NCI-H2081 (cell line): ENCODE measurements at places on chromosomes 16 and 17.

DNA sequence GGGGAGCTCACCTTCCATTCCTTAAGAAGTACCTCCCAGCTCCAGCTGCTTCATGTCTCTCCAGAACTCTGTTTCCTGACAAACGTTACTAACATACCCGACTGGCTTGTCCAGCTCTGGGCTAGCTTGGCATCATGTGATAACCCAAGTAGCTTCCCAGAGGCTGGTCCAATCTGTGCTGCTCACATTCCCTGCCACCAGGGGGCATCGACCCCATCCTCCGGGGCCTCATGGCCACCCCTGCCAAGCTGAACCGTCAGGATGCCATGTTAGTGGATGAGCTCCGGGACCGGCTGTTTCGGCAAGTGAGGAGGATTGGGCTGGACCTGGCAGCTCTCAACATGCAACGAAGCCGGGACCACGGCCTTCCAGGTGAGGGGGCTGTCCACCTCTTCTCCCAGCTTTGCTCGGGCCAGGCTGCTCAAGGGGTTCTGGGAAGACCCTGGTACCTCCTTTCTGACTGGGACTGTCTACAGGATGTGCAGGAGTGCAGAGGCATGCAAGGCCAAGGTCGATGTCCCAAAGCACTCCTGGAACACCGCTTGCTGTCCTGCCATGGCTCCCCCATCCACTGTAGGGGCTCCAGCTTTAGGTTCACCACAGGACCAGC, 7.6 kb downstream of the EPX start:
- DNase-seq: peak; percentile 7

- no peak for DNase-seq
These were observed 403.1 kb upstream of the CDH11 start for GRCh38 chr16:65524997-65525396.

GRCh38 chr17:82592289-82592766, 55.9 kb downstream of the WDR45B start:
- DNase-seq: no peak

GRCh38 chr16:82119405-82119804, 50.6 kb downstream of the MPHOSPH6 start:
- DNase-seq: no peak

GRCh38 chr17:28249706-28250105, 69.3 kb upstream of the TMEM97 start:
- DNase-seq: no peak

GRCh38 chr16:54291656-54292487, 5.3 kb upstream of the IRX3 start:
- no peak for DNase-seq

DNA sequence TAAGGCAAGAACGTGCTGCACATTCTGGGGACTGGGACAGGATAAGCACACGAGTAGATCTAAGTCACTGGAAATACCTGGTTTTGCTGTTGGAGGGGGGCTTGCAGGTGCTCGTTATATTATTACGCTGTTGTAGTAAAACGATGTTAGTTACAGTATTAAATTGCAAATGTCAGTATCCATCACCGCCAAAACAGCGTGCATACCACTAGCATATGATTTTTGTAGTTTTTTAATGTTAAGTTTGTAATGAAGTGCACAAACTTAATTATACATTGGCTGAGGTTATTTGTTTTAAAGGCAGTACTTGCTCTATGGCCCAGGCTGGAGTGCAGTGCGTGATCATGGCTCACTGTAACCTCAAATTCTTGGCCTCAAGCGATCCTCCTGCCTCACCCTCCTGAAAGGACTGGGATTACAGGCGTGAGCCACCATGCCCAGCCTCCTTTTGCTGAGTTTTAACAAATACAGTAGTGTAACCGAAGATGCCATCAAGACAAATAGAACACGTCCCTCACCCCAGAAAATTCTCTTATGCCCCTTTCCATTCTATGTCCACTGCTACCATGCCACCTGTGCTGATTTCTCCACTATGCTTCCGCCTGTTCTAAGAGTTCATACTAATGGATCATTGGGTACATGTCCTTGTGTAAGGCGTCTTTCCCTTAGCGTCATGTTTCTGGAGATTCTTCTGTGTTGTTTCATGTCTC, 20.7 kb upstream of the CSNK1D start:
- DNase-seq: no peak

GRCh38 chr17:1896243-1897104, 66.7 kb downstream of the RPA1 start:
- no peak for DNase-seq

DNA sequence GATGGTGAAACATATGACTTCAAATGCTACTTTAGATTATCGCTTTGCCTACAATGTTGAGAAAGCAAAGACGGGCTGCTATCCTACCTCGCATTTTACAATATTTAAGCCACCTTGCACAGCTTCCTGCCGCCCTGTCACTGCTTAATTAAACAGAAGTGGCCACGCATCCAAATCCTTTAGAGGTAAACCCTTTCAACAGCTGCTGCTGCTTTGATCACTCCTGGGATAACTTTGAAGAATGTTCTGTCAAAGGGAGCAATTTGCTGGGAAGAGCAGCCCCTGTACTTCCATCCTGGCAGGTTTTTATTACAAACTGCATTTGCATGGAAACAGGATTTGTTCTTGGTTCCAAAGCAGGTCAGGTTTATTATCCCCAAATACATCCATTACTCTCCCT, 24.2 kb upstream of the SSTR2 start:
- DNase-seq: no peak

DNA sequence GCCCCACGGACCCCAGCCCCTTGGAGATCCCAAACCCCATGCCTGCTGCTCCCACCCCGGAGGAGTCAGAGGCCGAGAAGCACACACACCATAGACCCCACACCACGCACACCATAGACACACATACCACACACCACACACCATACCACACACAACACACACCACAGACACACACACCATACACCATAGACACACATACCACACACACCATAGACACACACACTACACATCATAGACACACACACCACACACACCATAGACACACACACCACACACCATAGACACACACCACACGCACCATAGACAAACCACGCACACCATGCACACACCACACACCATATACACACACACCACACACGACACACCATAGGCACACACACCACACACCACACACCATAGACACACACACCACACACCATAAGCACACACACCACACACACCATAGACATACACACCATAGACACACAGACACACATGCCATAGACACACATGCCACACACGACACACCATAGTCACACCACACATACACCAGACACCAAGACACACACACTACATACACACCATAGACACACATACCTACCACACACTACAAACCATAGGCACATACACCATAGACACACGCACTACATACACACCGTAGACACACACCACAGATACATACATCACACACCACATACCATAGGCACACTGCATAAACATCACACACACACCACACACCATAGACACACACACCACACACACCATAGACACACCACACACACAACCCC, 11.3 kb downstream of the TBC1D16 start:
- DNase-seq: no peak

- no peak for DNase-seq
These were observed 123.0 kb downstream of the CDYL2 start for GRCh38 chr16:80681436-80681835.

DNA sequence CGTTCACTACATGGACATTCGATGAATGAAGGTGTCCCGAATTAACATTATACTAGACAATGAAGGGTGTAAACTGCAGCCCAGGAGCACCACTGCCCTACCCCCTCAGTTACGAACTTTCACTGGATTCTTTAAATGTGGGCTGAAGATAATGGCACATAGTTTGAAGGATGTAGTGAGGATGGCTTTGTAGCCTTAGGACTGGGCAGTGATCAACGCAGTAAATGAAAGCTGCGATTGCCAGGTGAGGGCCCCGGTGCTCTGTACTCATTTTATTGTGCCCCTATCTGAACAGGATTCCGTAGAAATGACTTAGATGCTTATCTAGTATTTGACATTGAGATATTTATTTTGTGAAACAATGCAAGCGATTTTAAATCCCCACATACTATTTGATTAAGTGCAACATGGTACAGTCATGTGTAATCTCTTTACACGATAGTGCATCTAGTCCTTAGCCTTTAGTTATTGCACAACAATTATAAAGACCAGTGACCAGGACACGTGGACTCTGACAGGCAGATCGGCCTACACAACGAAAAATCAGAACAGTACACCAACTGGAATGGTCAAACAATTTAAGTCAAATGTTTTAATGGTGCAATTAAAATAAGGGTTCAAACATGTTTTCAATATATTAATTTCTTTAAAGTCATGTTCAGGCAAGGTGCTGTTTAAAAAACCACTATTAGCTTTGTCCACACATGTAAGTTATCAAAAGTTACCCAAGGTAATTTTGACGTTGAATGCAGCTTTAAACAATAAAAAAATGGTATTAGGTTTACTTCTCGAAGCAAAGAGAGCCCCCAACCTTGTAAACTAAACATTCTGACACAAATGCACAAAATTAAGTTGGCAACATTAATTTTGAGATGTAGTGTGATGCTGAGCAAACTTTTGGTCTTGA, 17.4 kb upstream of the ERN1 start:
- no peak for DNase-seq

- DNase-seq: no peak
These were observed 503.8 kb downstream of the NPIPA7 start for GRCh38 chr16:16882766-16883165.

GRCh38 chr17:73914536-73915274, 270.5 kb upstream of the SDK2 start:
- no peak for DNase-seq

- peak; percentile 11 for DNase-seq
These were observed 163.3 kb downstream of the KCNJ2 start for GRCh38 chr17:70332356-70333210.

DNA sequence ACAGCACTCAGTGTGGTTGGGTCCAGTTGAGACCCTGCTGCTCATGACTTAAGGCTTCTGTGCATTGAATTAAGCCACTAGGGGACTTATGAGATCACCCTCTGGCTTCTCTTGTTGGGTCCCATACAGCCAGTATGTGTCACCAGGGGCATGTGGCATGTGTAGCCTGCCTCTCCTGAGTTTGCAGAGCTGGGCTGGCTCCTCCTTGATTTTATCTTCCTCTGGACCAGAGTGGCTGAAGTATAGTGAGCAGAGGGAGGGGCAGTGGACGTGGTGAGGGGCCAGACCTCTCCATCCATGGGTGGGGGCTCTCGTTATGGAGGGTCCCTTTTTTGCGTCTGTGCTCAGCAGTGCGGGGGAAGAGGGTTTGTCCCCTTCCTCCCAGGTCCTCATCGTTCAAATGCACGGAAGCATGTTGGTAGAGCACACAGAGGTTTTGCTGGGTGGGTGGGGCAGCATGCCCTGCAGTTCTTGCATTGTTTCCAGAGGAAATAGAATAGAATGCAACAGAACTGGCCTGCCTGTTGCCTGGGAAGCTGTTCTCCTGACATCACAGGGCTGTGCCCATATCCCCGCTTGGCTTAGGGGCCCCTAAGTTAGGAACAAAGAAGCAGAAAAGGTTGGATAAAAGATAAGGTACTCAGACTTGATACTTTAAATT, 77.4 kb downstream of the SPECC1 start:
- DNase-seq: no peak

GRCh38 chr16:81798311-81799137, 19.4 kb downstream of the PLCG2 start:
- no peak for DNase-seq

DNA sequence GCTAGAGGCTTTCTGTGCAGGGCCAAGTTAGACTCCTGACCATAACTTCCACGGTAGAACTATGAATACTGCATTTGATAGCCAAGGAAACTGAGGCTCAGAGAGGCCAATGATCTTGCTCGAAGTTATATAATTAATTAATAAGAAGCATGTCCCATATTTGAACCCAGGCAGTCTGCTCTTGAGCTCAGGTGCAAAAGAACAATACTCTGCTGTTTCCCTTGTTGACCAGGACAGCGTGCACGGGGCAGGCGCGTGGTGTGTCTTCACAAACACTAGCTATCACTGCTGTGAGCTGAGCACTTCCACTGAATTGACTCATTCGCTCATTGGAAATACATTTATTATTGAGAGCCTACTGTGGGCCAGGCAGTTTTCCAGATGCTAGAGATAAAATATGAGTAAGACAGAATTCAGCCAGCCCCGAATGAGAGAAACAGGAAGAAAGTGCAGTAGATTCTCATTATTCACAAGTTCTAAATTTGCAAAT, 1.6 kb downstream of the CHD9 start:
- no peak for DNase-seq

DNA sequence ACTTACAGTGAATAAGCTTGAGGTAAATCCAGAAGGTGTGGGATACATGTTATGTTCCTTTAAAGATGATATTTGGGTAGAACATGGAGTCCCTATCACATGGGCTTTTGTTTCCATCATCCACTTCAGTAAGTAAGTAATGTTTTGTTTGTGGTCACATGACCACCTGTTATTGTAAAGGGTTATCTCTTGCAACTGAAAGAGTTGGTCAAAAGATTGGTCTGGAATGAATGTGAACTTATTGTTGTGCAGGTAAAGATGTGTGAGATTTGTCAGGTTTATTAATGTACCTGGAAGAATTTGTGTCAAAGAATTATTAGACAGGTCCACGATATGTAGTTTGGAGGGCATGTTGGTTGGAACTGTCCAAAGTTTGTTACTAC, 1.6 kb downstream of the OMG start:
- DNase-seq: no peak

DNA sequence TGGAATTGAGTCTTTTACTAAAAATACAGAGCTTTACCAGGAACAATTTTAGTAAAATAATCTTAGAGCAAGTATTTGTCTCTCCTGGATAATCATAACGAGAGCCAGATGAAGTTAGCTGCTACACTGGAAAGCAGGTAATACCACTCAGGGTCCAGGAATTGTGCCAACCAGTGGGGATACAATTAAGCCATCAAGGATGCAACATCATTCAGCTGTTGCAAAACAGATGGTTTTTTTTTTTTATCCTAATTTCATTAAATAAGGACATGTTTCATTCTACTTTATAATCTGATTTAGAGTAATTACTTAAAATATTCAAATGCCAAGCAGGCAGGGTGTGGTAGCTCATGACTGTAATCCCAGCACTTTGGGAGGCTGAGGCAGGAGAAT, 10.2 kb downstream of the MMD start:
- DNase-seq: no peak

DNA sequence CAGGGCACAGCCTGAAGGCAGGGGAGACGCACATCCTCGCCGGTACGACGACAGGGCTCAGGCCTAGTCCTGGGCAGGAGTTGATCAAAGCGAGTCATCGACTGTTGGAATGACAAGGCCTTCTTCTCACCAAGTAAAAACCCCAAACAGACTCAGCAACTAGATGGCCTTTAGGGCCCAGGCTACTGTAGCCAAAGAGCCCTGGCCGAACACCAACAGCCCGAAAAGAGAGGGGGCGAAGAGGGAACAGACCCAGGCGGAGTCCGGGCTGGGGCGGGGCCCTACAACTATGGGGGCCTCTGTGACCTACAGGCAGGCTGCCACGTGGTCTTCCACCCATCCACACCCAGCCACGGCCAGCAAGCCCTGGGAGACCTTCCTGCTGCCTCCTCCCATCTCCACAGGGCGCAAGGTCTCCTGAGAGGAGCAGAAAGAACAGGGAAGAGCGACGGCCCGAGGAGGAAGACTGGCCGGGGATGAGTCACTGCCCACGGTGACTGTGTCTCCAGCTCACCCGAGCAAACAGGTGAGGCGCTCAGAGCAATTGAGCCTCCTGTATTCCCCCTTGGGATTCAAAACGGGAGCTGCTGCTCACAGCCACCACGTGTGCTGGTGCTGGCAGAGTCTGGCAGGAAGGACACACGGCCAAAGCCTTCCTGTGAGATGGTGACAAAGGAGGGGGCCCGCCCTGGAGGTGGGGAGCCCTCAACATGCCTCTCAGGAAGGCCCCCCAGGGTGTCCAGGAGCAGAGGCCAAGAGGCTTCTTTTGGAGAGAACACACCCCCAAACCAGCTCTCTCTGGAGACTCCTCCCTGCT, 17.7 kb downstream of the SLC16A3 start:
- peak; percentile 48 for DNase-seq
